ENCODE measurements at places on chromosomes 11 and 22. TPM values are rescaled to one million over a fixed set of nuclear protein-coding genes. Genes with fewer than 3 reads are reported as not detected.

Gene APOBEC3B
- 8.8 TPM for total RNA-seq

Gene TRIM44
- 26.1 TPM for total RNA-seq

Gene CABP4
- 0.15 TPM for total RNA-seq

Gene EHF
- 0.68 TPM for total RNA-seq

Gene KCTD14
- total RNA-seq: not detected
